ENCODE measurements at places on chromosomes 2 and 18.
A peak's percentile ranks its signal among the peaks of the same experiment; 100 is the strongest.

GRCh38 chr2:176784633-176785200 lies 427.9 kb upstream of the HNRNPA3 start:
- H3K4me1 ChIP-seq: no peaks in the 10 kb centered on the region
- no peak overlapping the region for H3K27ac ChIP-seq
- H3K36me3 ChIP-seq: no peaks in the 10 kb centered on the region
- DNase-seq: no peak

DNA sequence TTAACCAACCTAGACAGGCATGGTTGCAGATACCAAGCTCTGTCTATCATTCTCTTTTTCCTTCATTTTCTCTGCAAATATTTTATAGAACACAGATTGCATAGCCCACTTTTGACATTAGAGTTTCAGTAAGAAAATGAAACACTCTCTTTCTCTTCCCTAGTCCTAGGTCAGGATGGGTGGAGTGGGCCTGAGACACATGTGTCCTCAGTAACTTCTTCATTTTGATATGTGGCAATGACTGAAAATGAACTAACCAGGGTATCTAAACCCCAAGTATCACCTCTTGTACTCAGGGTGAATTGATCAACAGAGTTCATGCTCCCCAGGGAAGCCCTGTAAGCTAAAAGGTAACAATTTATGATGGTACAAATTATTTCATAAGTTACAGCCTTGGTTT lies 37.0 kb upstream of the KYNU start:
- H3K27me3 ChIP-seq: no peaks in the 10 kb centered on the region
- no peak for DNase-seq
- H3K36me3 ChIP-seq: no peaks in the 10 kb centered on the region

DNA sequence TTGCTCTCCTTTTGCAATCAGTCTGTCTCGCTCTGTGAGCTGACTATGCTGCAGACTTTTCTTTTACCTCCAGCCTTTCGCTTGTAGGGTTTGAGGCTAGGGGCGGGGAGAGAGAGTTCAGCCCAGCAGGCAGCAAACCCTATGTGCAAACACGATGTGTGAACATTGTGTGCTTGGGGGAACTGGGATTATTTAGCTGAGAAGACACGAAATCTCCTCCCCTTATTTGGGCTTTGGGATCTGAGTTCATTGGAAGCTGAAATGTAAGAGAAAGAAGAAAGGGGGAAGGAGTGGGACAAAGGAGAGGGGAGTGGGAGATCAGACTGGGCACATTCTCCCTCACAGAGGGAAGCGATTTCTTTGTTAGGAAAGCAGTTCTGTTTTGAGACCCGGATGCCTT lies 189.6 kb upstream of the TNP1 start:
- DNase-seq: no peak
- no peak overlapping the region for H3K4me3 ChIP-seq
- no peaks in the 10 kb centered on the region for H3K27me3 ChIP-seq
- H3K4me1 ChIP-seq: peaks cover 8% of the 10 kb centered on the region
- peak overlapping the region; percentile 60 for H3K27ac ChIP-seq

- H3K27me3 ChIP-seq: no peaks in the 10 kb centered on the region
- H3K4me3 ChIP-seq: no peak overlapping the region
- no peak overlapping the region for H3K27ac ChIP-seq
These were observed 180.4 kb downstream of the MBD5 start for GRCh38 chr2:148201075-148202004.

GRCh38 chr2:105403241-105403782 lies 4.5 kb upstream of the FHL2 start:
- H3K4me3 ChIP-seq: no peak overlapping the region
- no peak for DNase-seq
- peak overlapping the region; percentile 86 for H3K27ac ChIP-seq
- H3K36me3 ChIP-seq: no peaks in the 10 kb centered on the region

DNA sequence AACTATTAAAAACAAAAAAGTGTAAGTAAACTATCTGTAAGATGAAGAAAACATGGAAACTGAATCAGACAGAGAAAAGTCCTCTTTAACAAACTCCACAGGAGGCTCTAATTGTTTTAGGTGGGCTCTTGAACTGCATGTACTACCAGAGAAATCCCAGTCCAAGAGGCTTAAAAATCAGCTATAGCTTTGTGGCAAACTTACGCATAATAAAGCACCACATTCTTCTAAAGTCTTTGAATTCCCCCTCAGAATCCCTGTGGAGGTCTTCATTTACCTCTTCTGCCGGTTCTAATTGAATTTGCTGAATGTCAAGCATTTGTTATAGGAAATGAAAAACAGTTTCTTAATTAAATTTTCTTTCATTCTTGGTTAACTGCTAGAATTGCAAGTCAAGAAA lies 40.8 kb downstream of the CHN1 start:
- H3K4me1 ChIP-seq: no peaks in the 10 kb centered on the region
- no peaks in the 10 kb centered on the region for H3K36me3 ChIP-seq
- H3K27me3 ChIP-seq: no peaks in the 10 kb centered on the region
- H3K27ac ChIP-seq: no peak overlapping the region
- H3K4me3 ChIP-seq: no peak overlapping the region

- H3K27ac ChIP-seq: no peak overlapping the region
- H3K4me3 ChIP-seq: no peak overlapping the region
- H3K27me3 ChIP-seq: no peaks in the 10 kb centered on the region
- no peak for DNase-seq
These were observed 697.0 kb upstream of the HS6ST1 start for GRCh38 chr2:129015397-129016285.

- no peak overlapping the region for H3K4me3 ChIP-seq
- H3K4me1 ChIP-seq: no peaks in the 10 kb centered on the region
- no peaks in the 10 kb centered on the region for H3K27me3 ChIP-seq
- H3K36me3 ChIP-seq: no peaks in the 10 kb centered on the region
- DNase-seq: no peak
- H3K27ac ChIP-seq: no peak overlapping the region
These were observed 799.6 kb upstream of the CHAC2 start for GRCh38 chr2:52968043-52968442.

- no peaks in the 10 kb centered on the region for H3K36me3 ChIP-seq
- H3K27me3 ChIP-seq: peaks cover 31% of the 10 kb centered on the region
- H3K4me1 ChIP-seq: peaks cover 4% of the 10 kb centered on the region
- no peak overlapping the region for H3K4me3 ChIP-seq
- DNase-seq: no peak
- H3K27ac ChIP-seq: no peak overlapping the region
These were observed 10.8 kb upstream of the NEU4 start for GRCh38 chr2:241798081-241798630.

DNA sequence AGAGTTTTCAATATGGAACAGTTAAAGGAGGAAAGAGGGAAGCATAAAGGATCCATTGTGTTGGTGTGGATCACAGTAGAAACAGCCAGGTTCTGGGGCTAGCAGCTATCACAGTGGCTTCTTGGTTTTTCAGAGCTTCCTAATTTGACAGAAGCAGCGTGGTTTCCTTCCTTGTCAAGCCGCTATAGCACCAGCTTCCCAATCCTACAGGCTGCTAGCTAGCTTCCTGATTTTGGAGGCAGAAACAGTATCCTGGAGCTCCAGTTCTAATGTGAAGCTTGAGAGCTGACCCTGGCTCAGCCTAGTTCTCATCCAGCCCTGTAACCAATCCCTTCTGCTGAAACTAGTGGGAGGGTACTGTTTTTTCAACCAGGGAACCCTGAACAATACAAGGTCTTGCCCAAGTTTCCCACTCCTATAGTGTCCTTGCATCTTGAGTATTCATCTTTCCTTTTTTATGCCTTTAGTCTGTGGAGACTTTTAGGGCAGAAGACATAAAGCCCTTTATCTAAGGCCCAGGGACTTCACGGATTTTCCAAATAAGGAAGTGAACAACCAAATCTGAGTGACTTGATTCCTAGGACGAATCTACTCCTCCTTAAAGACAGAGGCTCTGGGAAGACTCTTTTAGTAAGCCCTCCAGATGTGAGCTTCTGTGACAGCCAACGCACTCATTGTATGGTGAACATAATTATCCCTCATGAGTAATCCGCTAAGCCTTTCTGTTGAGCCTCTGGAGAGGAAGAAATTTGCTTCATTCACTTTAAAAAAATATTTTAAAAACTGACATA lies 33.8 kb downstream of the CCDC93 start:
- no peak for DNase-seq
- H3K27ac ChIP-seq: no peak overlapping the region
- peaks cover 14% of the 10 kb centered on the region for H3K4me1 ChIP-seq
- no peak overlapping the region for H3K4me3 ChIP-seq
- H3K27me3 ChIP-seq: no peaks in the 10 kb centered on the region
